ENCODE measurements at places on chromosomes 11 and 22.

DNA sequence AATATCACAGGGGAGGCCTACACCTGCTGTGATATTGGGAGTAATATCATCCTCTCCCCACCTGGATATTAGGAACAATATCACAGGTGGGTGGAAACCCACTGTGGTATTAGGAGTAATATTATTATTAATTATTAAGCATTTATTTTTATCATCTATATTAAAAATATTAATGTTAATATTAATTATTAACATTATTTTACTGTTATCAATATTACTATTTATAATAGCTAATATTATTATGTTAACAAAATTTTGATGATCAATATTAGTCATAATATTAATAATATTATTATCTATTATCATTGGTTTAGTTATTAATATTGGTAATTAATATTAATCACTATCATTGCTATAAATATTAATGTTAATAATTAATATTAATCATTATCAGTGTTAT is 161.1 kb upstream of the API5 start:
- no peak for DNase-seq

DNA sequence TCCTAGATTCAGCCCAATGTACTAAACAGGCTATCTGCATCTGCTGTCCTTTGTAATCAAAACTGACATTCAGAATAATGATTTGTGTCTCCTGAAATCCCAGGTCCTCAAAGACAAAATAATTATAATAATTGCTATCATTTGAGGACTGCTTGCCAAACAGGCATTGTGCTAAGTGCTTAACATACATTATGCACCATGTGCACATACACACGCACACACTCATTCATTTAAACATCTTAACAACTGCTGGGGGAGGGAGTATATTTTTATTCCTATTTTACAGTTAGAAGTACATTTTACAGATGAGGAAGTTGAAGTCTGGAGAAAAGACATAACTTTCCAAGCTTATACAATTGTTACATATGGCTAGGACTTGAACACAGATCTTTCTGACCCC is 308.0 kb upstream of the ZC3H12C start:
- no peak for DNase-seq

- DNase-seq = peak; percentile 70
These were observed at the start of gene CFAP300 for GRCh38 chr11:102047305-102047924. TSS of gene CFAP300 (plus strand) at chr11:102047437. CDS start at chr11:102047471, 34 bp downstream.

DNA sequence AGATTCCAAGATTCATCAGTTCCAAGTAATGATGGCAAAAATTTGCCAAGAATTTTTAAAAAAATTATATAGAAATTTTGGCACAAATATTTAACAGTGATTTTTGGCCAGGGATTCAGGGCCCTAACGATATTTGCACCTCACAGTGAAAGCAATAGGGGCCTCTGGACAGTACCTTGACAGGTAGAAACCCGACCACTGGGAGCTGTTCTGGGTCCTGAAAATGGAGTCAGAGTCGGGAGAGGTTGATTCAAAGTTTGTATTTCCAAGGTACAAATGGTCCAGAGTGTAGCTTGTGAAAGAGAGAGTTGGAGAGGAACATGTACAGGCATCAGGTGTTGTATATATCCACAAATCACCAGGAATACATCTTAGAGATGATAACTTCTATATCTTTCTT is 41.6 kb downstream of the MRGPRX2 start:
- DNase-seq = no peak

GRCh38 chr11:9663699-9664275 is at the start of gene SWAP70:
TSS of gene SWAP70 (plus strand) at chr11:9664077. CDS start at chr11:9664180, 103 bp downstream.
- peak; percentile 36 for DNase-seq

DNA sequence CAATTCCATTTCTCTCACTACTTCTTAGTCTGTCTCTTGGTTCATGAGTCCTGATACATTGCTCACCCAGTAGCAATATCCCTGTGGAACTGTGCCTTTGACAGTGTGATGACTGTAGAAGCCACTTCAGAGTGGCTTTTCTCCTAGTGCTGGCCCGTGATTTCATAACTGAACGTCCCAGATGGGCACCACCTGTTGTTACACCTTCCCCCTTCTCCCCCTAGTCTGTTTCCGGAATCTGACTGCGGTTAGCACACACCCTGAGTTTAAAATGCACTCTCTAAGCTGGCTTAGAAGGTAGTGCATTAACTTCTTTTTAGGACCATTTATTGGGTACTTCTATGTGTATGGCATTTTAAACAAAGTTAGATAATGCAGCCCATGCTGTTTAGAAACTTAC is 83.0 kb downstream of the ALX4 start:
- no peak for DNase-seq

DNA sequence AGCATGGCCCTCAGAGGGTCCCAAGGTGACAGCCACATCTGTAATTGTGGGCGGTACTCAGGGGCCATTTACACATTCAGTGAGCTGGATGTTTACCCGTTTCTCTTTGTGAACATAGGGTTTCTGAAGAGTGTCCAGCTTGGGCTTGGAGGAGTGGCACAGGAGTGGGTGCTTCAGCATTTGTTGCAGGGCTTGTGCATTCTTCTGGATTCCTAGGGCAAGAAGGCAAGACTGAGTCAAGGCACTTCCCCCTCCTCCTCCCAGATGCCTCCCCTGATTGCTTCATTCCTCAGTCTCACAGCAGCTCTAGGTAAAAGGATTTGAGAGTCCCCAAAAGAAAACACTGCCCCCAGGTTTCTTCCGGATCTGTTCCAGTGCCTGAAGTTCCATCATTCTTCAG is 95.4 kb downstream of the RNF169 start:
- no peak for DNase-seq

DNA sequence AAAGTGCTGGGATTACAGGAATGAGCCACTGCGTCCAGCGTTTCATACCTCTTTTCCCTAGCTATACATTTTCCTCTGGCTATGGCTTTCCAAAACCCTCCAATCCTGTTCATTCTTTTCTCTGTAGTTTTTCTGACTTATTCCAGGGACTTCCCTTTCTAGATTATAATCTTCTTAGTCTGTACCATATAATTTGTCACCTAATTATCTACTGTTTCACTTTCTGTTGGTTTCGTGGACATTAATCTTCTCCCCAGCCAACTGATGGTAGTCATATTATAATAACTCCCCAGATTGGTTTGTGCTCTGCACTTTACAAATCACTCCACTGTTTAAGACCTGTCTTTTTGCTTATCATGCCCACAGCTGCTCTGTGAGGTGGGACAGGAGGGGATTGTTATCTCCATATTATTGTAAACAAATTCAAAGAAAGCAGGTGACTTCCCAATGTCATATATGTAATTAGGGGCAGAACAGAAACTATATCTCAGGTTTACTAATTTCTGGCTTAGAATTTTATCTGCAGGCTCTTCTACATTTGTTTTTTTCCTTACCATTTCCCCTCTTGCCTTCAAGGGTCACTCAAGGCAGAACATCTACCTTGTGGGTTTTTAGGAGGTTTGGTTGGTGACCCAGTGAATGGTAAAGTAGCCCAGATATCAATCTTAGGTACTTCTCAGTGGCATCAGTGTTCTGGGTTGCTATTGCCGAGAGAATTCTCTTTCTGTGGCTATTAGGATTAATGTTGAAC is 23.9 kb downstream of the STIM1 start:
- no peak for DNase-seq

DNA sequence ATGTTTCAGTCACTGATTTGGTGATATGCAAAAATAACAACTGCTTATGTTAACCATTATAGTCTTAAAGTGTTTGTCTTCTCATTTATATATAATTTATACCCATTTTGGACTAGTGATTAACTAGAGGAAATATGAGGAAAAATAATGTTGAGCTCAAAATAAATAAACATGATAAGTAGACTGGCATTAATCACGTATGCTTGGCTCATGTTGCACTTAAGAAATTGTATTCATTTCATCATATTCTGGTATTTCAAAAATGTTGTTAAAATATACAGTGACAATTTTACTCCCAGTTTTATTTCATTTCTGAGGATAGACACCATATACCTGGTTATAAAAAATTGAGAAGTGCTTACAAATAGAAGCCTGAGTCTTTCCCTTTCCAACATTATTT is 3.8 kb upstream of the OR10D3 start:
- DNase-seq = no peak

DNA sequence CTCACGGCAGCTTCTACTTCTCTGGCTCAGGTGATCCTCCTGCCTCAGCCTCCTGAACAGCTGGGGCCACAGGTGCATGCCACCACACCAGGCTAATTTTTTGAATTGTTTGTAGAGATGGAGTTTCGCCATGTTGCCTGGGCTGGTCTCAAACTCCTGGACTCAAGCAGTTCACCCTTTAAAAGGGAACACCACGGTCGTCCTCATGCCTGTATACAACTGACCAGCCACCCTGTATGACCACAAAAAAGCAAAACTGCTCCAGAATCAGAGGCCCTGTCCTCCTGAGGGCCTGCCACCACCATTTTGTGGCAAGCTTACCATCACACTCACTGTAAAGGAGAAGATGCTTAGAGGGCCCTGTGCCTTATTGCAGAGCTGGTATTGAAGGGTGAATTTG is 2.2 kb downstream of the GLB1L3 start:
- DNase-seq = no peak

- DNase-seq = no peak
These were observed 101.9 kb upstream of the OLFML1 start for GRCh38 chr11:7383406-7383805.

GRCh38 chr22:49255154-49255553 is 572.5 kb downstream of the BRD1 start:
- DNase-seq = no peak

- no peak for DNase-seq
These were observed 769.5 kb upstream of the LUZP2 start for GRCh38 chr11:23727387-23727786.

GRCh38 chr22:50569896-50570535 is 7.3 kb upstream of the SYCE3 start:
- no peak for DNase-seq

GRCh38 chr11:34977089-34977912 is 60.9 kb downstream of the PDHX start:
- DNase-seq = no peak

DNA sequence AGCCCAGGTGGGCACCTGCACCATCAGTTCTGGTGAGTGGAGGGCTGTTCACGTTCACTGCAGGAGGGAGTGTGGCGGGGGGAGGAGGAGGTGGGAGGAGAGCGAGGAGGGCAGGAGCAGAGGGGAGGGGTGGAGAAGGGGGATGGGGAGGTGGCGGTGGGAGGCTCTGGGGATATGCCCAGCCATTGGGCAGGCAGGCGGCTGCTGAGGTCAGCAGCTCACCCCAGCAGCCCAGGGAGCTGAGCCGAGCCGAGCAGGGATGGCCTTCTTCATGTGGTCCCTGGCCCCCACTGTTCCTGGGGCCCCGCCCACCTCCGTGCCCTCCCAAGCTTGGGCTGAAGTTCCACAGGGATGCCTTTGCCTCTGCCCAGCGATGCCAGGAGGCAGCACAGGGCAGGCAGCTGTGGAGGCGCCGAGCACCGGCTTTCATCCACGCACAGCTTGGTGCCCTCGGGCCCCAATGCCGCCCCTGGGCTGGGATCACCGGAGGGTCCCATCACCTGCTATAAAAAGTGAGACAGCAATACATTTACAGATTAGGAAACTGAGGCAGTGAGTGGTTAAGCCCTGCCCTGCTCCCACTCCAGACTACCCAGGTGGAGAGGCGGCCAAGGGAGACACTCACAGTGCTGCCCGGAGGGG is 21.6 kb downstream of the RTN4R start:
- no peak for DNase-seq

- DNase-seq = no peak
These were observed 21.2 kb upstream of the PSMA1 start for GRCh38 chr11:14541192-14541947.

DNA sequence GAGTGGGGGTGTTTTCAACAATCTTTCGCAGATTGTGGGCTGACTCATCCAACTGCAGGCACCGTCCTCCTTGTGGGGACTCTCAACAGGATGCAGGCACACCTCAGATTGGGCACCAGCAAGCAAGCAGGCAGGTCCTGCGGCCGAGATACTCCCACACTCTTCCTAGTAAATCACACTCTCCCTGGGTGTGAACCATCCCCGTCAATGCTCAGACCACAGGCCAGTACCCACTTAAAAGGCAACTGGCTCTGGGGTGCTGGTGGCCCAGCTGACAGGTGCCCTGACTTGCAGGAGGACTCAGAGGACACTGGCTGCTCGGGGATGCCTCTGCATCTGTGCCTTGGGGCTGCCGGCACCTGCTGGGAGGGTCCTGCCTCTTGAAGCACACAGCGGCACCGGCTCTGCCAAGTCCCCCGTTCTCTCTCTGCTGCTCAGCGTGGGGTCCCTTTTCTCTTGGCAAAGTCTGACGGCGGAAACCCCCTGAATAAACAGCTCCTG is 282.5 kb downstream of the CTTN start:
- DNase-seq = no peak

DNA sequence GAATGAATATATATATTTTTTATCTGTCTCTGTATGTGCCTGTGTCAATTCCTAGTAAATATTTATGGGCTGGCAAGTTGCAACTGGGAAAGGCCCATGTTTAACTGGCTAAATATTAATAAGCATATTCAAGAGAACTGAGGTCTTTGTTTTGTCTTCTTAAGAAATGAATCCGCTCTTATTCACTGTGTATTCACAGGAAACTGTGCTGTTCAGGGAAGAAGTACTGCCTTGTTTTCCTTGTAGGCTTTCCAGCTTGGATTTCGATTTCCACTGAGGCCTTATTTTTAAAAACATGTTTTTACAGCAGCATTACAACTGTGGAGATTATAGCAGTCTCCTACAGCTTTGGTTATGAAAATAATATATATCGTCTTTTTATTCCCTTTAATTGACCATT is 64.7 kb downstream of the LDLRAD3 start:
- DNase-seq = no peak

GRCh38 chr22:50189849-50190181 is 4.1 kb downstream of the TRABD start:
- DNase-seq = no peak

DNA sequence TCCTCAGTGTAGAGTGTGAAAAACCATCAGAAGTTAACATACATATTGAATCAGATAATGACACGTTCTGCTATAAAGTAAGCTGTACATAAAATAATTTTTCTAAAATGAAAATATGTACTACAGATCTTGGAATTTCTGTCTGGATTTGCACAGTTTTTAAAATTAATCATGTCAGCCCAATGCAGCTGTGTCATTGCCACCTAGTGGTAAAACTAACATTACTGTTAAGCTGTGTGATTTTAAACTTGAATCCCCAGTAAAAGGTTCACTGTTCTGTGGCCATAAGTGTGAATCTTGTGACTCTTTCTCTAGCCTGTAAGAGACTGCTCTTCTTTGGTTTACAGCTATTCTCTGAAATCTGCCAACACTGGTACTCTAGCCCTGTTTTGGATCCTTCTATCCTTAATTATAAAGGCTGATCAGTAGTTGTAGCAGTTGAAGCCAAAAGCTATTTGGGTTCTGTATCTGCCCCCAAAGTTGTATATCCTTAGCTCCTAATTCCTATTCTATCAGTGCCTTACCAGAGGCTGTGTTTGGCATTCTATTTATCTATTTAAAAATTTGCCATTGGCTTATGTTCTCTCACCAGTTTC is 4.0 kb downstream of the JRKL start:
- DNase-seq = no peak

- DNase-seq = no peak
These were observed 4.9 kb upstream of the CELSR1 start for GRCh38 chr22:46542011-46542985.

GRCh38 chr11:110134110-110134509 is 40.9 kb downstream of the ZC3H12C start:
- no peak for DNase-seq

- DNase-seq = no peak
These were observed 67.3 kb upstream of the ADSL start for GRCh38 chr22:40279017-40279416.

- DNase-seq = no peak
These were observed 26.0 kb downstream of the DUSP8 start for GRCh38 chr11:1546077-1546535.
